ENCODE measurements at places on chromosomes 5 and 9. TPM values are rescaled to one million over a fixed set of nuclear protein-coding genes. Genes with fewer than 3 reads are reported as not detected.
A peak's percentile ranks its signal among the peaks of the same experiment; 100 is the strongest.

GRCh38 chr5:62259699-62260250 is 46.2 kb upstream of the KIF2A start:
- no peak for DNase-seq

Gene MUSK
- 0.58 TPM for polyA plus RNA-seq

Gene C9orf153
- polyA plus RNA-seq, result 0.30 TPM

Gene HMCN2
- under 0.01 TPM for polyA plus RNA-seq

DNA sequence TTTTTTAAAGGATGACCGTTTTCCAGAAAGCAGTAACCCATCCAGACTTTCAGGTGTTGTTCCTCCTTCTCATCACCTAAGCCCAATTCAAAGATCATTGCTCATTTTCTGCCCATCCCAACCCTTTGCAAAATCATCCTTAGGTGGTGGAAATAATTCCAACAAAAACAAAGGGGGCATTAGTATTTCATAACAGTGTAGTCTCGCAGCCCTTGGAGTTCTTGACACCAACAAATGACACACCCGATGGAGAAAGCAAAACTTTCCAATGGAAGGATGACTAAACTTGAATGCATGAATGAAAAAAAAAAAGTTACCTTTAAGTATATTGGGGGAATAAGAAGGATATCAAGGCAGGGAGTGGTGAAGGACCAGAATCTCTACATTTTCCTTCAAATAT is 117.0 kb downstream of the PAPPA start:
- DNase-seq, result no peak

GRCh38 chr5:1634337-1634661 is 110.5 kb upstream of the LPCAT1 start:
- no peak for DNase-seq

- no peak for DNase-seq
Measured at GRCh38 chr9:35406183-35406959, 83.5 kb upstream of the RUSC2 start.

- DNase-seq, result no peak
Measured at GRCh38 chr5:14237317-14238086, 94.4 kb downstream of the TRIO start.

DNA sequence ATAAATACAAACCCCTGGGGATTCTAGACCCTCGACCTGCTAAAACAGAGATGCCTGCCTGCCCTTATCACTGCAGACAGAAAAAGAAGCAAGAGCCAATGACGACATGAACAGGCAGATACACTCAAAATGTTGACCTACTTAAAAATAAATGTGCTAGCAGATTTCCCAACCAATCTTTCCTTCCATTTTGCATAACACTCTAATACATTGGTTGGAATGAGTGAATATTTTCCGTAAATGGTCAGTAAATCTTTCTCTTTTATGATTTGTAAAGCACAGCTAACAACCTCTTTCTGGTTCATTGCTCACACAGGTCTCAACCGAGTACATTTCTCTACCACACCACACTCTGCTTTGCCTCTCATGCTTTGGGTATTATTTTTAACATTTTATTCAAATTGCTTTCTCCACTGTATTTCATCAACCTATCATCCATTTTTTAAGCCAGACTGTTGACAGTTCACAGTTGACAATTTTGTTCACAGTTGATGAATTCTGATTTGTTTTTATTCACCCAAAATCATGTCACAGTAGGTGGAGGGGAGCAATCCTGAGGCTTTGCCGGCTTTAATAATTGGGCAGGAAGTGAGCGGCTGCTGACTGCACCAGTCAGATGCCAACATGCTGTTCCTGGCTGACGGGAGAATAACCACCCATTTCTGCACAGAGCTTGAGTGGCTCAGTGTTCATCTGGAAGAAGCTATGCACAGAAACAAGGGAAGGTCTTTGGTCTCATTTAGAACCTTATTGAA is 426.6 kb downstream of the SPOCK1 start:
- no peak for DNase-seq

Gene CACFD1
- polyA plus RNA-seq, result 9.2 TPM

DNA sequence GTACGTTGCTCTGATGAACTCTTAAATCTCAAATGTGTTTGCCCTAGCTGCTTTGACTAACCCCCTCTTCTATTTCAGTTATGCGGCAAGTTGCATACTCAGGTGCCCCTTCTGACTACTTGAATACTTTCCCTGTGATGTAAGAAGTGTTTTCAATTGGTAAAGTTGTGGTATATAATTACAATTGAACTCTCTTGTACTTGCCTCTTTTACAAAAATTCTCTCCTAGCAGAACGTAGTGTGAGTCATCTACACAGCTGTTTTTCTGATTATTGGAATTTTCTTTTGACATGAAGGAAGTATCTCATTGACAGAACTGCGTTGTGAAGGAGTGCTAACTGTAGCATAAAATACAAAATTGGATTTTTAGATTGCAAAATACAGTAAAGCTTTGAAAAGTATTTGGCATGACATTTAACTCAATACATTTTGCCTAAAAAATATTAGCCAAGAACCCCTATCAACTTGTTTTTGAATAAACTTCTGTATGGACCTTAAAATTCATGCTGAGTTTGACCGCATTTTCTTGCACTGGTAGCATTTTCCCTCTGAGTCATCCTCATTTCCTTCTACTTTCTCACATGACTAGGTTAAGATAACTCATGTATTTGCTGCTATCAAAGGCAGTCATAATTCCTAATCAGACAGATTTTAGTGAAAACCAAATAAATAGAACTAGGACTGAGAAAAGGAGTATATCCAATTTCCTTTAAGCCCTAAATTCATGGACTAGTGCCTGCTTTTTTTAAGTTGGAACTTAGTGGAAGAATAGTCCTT is 6.3 kb downstream of the CRHBP start:
- DNase-seq, result peak; percentile 16

GRCh38 chr5:136182618-136183017 is 10.3 kb downstream of the SMIM32 start:
- no peak for DNase-seq

Gene SYK
- not detected for polyA plus RNA-seq

DNA sequence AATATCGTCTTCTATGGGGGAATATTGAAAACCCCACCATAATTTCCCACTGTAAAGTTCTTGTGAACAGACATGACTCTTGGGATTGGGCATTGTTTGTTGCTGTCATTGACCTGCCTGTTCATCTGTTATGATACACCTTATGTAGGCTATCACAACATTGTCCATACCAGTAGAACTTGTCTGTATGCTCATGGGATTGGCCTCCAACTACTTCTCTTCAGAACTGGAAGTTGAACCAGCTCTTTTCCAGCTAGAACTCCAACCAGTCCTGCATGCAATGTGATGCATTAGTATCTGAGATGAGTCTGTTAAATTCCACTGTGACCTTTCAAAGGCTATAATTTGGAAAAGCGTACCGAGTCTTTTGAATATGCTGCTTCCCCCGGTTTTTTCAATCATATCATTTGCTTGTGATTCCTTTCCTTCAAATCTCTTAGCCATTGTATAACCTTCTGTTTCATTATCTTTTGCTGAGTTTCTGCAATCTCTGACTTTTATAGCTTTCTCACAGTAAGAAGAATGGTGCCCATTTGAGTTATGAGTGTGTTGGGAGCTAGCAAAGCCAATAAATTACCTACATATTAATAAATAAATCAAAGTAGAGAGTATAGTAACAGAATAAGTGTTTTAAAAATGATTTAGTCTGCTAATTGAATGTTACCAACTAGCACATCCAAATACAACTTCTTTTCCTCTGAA is 101.9 kb downstream of the PLK2 start:
- DNase-seq, result no peak

DNA sequence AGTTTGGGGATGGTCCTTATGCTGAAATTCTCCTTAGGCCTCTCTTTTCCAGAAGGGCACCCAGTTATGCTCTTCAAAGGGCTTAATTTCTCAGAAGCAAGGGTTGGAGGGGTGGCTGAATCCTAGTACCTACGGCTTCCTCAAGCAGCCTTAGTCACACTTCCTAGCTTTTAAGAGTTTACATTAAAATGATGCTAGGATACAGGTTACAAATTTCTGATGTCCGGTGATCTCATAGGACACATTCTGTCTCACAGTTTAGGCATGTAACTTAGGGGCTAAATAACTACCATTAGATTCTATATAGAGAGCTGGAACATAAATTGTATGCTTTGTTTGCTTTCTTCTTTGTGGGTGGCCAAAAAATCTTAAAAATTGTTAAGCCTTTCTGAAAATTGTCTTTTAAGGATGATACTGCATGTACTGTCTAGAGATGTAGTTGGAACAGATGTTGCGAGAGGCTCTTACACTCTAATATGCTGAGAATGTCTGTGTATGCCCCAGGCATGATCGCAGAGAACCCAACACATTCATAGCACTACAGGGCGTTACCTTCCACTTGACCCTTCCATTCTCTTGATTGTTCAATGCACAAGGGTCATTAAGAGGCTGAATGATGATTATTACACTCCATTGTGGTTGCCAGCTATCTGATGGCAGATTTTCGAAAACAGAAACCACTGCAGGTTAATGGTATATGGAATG is 139.1 kb downstream of the TMEM38B start:
- DNase-seq, result no peak

DNA sequence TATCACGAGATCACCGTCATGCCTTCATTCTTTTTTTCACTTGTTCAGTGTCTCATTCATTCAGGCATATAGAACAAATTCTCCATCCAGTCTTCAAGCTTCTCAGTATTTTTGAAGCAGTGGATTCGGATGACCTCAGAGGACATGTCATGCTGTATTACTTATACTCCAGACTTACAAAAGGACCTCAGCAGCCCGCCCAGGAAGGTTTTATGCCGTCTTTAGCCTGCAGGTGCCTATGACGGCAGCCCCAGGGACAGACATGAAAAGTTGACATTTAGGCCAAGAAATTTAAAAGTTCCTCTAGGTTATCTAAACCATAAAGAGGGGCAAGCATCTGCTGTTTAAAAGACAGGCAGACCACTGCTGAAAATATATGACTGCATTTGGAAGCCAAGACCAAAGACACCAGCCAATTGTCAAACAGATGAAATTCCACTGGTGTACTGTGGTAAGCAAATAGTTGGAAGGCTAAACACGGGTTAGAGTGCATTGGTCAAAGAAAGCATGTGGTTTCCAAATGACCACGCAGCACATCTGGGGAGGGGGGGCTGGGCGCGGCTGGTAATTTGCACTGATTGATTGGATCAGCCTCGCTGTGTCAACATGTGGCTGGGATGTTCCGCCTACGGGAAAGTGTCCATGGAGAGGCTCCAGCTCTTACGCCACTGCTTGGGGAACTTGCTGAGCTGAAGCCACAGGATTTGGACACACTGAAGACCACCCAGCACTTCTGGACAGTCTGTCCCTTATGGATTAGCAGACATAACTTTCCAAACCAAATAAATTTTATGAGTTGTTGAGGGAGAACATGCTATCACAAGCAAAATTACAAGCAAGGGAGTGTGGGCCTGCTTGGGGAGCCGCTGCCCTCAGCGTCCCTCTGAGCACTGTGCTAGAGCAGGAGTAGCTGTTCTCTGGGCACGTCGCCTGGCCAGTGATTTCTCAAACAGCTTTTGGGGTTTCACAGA is 173.6 kb downstream of the FANCC start:
- DNase-seq, result peak; percentile 60

DNA sequence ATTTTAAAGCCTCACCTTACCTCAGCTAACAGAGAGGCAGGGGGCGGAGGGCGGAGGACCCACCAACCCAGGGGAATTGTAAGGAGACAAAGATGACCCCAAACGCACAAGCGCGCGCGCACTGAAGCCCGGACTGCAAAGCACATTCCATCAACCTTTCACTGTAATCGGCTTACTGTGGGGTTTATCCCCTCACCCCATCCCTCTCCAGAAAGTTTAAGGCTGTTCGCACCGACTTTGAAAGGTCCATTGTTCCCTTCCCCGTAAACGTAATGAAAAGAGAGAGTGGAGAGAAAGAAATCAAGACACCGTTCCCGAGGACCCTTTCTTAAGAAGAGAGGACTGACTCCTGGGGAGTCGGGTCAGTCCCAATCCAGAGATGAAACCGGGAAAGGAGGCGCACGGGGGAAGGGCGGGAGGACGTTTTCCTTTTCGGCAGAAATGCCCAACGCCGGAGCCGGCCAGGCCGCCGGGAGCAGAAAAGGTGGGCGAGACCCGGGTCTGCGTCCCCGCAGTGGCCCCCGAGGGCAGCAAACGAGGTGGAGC is 464 bp downstream of the CEMIP2 start:
- no peak for DNase-seq

GRCh38 chr5:120852222-120852860 is 388.2 kb downstream of the PRR16 start:
- DNase-seq, result no peak

GRCh38 chr5:41878643-41879478 is 8.6 kb upstream of the OXCT1 start:
- DNase-seq, result no peak

Gene RNF208
- 0.17 TPM for polyA plus RNA-seq

Gene SOHLH1
- not detected for polyA plus RNA-seq

DNA sequence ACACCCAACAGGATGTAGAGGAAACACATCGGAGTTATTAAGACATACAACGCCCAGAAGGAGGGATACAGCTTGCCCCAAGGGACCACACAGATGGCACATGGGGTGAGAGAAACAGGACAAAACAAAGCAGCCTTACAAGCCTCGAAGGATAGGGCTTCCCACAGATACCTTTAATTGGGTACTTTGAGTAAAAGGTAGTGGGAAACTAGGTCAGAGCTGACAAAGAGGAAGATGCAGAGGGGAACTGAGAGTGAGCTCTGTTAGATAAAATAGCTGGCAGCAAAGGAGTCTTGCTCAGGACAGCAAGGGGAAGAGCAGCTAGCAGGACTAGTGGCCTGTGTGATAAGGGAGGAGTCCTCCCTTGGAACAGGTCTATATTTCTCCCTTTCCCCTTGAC is 48.2 kb downstream of the OTP start:
- no peak for DNase-seq

GRCh38 chr9:133111808-133112662 is 9.0 kb downstream of the RALGDS start:
- no peak for DNase-seq

DNA sequence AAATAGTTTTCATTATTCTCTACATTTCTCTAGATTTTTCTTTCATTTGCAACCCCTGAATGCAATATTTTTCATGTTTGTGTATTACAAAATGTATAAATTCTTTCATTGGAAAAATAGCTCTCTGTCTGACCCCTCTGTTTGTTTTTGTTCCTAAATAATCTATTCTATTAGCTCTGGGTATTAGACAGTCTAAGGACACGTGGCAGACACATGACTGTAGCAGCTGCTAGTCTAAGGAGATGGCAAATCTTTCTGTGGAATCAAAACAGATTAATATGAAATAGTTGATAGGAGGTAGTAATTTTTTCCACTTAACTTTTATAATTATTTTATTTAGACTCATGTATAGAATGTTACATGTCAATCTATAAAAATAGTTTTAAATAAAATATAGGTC is 21.4 kb upstream of the SPATA9 start:
- DNase-seq, result no peak

Gene NCBP1
- 28.8 TPM for polyA plus RNA-seq

DNA sequence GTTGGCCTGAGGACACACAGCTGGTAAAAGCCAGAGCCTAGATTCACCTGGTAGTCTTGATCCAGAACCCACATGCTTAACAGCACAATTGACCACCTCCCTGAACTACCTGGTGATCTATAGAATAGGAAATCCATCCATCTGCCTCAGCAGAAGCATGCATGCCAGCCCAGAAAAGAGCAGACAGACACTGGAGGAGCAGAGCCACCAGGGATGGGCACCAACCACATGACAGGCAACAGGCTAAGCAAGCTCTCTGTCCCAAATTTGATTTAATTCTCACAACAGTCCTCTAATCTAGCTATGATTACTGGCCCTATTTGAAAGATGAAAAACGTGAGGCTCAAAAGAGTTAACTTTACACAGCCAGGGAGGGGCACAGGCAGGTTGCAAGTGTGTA is 208.1 kb downstream of the SPOCK1 start:
- no peak for DNase-seq
